ENCODE measurements at places on chromosomes 4 and X.

- no peak for DNase-seq
These were observed 54.8 kb upstream of the MAGEB16 start for GRCh38 chrX:35743331-35743730.

DNA sequence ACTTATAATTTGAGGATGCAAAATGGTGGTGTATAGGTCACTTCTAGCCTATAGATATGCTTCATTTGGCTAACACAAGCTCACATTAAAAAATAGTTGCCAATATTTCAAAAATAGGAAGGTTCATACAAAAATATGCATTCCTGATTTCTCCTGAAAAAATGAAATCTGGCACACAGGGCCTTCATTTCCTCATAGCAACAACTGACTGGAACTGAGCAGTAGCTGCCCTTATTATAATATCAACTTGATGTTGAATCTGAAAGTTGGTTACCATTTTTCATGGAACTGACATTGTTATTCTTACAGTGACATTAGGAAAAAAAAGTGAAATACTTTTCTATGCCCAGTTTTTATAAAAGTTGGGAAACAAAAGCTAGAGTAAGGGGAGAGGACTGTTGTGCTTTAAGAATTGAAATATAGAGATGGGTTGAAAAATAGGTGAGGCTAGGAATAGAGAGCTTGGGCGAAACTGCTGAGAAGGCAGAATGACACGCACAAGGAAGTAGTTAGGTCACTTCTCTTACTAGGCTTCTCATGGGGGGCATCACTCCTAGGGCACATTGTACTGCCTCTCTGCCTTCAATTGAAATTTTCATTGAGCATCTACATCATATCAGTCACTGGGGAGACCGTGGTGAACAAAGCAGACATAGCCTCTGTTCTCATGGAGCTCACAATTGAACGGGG is 43.1 kb upstream of the C1GALT1C1 start:
- no peak for DNase-seq

- no peak for DNase-seq
These were observed 862 bp upstream of the INPP4B start for GRCh38 chr4:142846729-142847596.

- DNase-seq: no peak
These were observed 1299.5 kb downstream of the FSTL5 start for GRCh38 chr4:160864253-160864652.

DNA sequence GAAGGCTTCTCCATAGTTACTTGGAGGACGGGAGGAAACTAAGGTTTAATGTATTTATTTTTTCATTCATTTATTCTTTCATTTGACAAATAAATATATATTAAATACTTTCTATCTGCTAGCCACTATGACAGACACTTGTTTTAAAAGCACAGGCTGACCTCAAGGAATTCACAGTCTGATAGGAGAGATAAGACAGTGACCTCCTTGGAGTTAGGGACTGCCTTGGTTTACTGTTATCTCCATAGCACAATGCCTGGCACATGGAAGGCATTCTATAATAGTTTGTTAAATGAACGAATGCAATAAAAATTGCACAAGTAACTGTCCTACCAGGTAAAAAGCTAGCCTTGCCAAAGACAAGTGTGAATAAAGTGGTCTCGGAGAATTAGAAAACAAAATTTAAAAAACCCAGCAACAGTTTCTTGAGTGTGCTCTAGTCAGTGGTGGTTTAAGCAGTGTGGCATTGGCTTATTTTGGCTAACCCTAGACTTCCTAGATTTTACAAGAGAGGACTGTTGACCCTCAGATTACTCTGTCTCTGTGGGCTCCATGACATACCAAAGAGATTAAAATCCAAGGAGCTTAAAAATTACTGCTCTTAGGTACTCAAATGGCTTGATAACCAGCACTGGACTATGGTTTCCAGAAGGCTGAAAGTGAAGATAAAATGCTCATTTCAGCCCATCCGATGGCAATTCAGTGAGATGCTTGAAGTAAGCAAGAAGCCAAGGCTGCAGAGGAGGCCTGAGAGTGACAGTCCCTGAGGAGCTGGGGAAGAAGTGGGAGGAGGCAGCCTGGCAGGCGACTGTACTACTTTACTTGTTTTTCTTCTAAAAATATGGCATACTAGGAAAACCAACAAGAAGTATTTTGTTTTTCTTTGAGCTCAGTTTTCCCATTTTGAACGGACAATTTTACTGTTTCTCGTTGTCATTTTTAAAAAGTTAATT is 9.6 kb downstream of the AFP start:
- DNase-seq: no peak

DNA sequence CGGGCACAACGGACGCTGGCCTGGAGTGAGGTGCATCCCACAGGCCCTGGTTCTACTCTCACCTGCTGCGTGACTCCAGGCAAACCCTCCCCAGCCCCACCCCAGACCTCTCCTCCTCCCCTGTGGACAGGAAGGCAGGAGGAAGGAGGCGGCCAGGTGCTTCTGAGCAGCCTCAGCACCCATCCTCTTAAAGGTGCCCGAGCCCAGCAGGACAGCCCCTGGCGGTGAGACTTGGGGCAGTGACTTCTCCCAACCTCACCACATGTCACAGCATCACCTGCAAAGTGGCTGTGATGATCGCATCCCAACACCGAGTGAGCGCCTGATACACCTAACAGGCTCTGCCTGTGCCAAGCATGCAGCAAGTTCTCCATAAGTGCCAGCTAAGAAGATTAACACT is 17.1 kb upstream of the MAN2B2 start:
- DNase-seq: no peak

DNA sequence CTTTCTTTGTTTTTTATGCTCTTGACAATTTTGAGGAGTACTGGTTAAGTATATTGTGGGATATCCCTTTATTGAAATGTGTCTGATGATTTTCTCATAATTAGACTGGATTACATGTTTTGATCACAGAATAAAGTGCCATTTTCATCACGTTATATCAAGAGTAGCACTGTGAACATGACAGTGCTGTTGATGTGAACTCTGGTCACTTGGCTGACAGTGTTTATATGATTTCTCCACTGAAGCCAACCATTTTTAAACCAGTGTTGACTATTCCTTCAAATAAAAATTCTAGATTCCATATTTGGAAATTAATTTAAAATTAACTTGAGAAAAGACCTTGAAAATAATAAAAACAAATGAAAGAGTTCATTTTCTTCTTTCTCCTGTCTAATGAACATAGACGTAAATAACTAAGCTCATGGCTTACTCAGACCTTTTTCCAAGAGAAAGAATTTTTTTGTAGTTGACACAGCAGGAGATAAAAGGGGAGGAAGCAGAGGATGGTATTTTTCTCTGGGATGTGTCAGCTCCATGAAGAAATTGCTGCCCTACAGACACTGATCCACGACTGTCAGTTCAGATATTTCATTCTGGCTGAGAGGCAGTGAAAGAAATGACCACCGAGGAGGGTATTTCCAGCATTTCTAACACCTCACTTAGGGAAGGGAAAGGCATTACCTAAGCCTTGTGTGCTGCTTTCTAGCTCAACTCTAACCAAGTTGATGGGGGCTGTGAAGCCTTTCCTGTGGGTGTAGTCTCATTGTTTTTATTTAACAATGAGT is 150.9 kb upstream of the ANK2 start:
- DNase-seq: no peak

Data from cortex of kidney (tissue), 1 donor.